ENCODE measurements at places on chromosomes 12 and 14. TPM values are rescaled to one million over a fixed set of nuclear protein-coding genes. Genes with fewer than 3 reads are reported as not detected.

The PRB2 gene
- total RNA-seq: not detected

The CYP46A1 gene
- 0.11 TPM for total RNA-seq

The PRH2 gene
- not detected for total RNA-seq

The SIX6 gene
- total RNA-seq: not detected

The EMC9 gene
- 49.0 TPM for total RNA-seq

The BHLHE41 gene
- total RNA-seq: 0.46 TPM

The BTBD7 gene
- total RNA-seq: 16.2 TPM

The ACACB gene
- 11.0 TPM for total RNA-seq

The TAS2R13 gene
- total RNA-seq: not detected

The DDHD1 gene
- total RNA-seq: 7.3 TPM

The FAIM2 gene
- total RNA-seq: not detected

The KRT71 gene
- not detected for total RNA-seq

The MYO1H gene
- not detected for total RNA-seq

The PAH gene
- not detected for total RNA-seq

The SLC7A7 gene
- 24.0 TPM for total RNA-seq

The FLVCR2 gene
- 13.3 TPM for total RNA-seq

The ZNF641 gene
- total RNA-seq: 5.4 TPM

The CCDC177 gene
- 0.04 TPM for total RNA-seq

The CMTM5 gene
- not detected for total RNA-seq

The SERPINA5 gene
- total RNA-seq: 0.27 TPM

The RNASE2 gene
- not detected for total RNA-seq

The AACS gene
- total RNA-seq: 17.8 TPM

The DLK1 gene
- total RNA-seq: 0.32 TPM

The KRT7 gene
- total RNA-seq: 4,985 TPM

The CACNA1C gene
- total RNA-seq: 0.02 TPM

The PTGER2 gene
- total RNA-seq: 4.2 TPM

The ANKRD13A gene
- 15.7 TPM for total RNA-seq

The CCDC197 gene
- not detected for total RNA-seq

The FIGNL2 gene
- 0.21 TPM for total RNA-seq

The JDP2 gene
- 33.3 TPM for total RNA-seq

The CATSPERB gene
- total RNA-seq: not detected

The CPM gene
- total RNA-seq: 7.7 TPM

The SMCO2 gene
- 0.11 TPM for total RNA-seq

The LHX5 gene
- 0.06 TPM for total RNA-seq

The KNTC1 gene
- total RNA-seq: 22.9 TPM

The PKP2 gene
- 9.3 TPM for total RNA-seq

The PTPRQ gene
- 0.06 TPM for total RNA-seq

Data from A549 treated with dexamethasone at 1 μM for 4 hours (cell line).